Panc1 (cell line): ENCODE measurements at places on chromosomes 4 and X.
A peak's percentile ranks its signal among the peaks of the same experiment; 100 is the strongest.

- H3K27me3 ChIP-seq, result no peaks in the 10 kb centered on the region; the same call in 1 of the 2 replicates
- no peak overlapping the region for H3K27ac ChIP-seq
- no peaks in the 10 kb centered on the region for H3K4me1 ChIP-seq
- no peaks in the 10 kb centered on the region for H3K36me3 ChIP-seq
- no peak overlapping the region for H3K4me3 ChIP-seq
- DNase-seq, result no peak
Measured at GRCh38 chrX:51643377-51643776, 24.7 kb upstream of the CENPVL3 start.

DNA sequence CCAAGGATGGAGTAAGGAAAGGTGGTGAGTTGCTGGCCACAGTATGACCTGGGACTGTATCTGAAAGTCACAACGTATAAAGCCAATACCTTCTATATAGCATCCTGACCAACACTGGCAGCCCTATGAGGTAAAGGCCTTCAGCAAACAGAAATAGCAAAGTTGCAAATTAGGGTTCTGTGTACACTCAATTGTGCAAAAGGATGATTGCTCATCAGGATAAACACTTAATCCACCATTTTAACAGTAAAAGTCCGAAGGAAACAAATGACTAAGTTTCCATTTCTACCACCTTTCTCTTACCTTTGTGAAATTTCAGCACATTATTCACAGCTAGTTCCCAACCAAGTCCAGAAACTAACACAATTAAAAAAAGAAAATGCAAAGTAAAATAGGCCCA is 1.4 kb upstream of the FNIP2 start:
- H3K36me3 ChIP-seq, result no peaks in the 10 kb centered on the region; the same call in 1 of the 2 replicates
- no peaks in the 10 kb centered on the region for H3K27me3 ChIP-seq
- H3K27ac ChIP-seq, result peak overlapping the region; percentile 78; the same call in 1 of the 2 replicates
- peaks cover 20% of the 10 kb centered on the region for H3K4me1 ChIP-seq
- no peak overlapping the region for H3K4me3 ChIP-seq

GRCh38 chr4:139857021-139857420 is 191.4 kb downstream of the MGST2 start:
- H3K4me1 ChIP-seq, result no peaks in the 10 kb centered on the region
- H3K27ac ChIP-seq, result no peak overlapping the region
- no peaks in the 10 kb centered on the region for H3K27me3 ChIP-seq
- no peak for DNase-seq

DNA sequence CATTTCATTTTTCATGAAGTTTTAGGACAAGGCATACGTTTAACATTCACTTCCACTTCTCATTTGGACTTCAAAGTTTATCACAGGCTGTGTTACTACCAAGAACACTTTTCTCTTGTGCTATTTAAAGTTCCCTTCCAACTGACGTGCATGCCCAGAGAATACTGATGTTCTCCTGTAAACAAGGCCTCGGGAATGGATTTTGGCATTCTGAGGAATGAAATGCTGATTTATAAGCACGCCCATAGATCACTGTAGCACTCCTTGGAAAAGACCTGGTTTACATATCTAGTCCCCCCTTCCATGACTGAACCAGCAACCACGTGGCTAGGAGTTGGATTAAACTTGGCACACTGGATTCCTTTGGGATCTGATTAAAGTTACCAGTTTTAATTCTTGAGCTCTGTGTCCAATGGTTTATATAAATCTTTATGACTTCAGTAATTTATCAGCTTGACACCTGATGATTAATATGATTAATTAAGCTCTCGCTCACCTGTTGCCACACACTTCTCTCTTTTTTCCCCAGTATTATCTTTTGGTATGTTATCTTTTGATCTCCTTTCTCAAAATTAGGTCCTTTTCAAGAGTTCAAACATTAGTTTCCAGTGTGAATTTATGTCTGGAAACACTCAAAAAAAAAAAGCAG is 122.4 kb upstream of the HAND2 start:
- H3K4me1 ChIP-seq, result no peaks in the 10 kb centered on the region
- no peaks in the 10 kb centered on the region for H3K36me3 ChIP-seq
- H3K27me3 ChIP-seq, result no peaks in the 10 kb centered on the region
- no peak for DNase-seq
- no peak overlapping the region for H3K4me3 ChIP-seq

GRCh38 chrX:136203951-136204350 is 47.2 kb downstream of the MAP7D3 start:
- no peak overlapping the region for H3K27ac ChIP-seq
- H3K36me3 ChIP-seq, result no peaks in the 10 kb centered on the region
- DNase-seq, result no peak
- H3K27me3 ChIP-seq, result no peaks in the 10 kb centered on the region
- H3K4me3 ChIP-seq, result no peak overlapping the region
- H3K4me1 ChIP-seq, result no peaks in the 10 kb centered on the region

- DNase-seq, result no peak
- H3K4me3 ChIP-seq, result no peak overlapping the region
Measured at GRCh38 chrX:110241816-110242215, 76.1 kb downstream of the AMMECR1 start.

DNA sequence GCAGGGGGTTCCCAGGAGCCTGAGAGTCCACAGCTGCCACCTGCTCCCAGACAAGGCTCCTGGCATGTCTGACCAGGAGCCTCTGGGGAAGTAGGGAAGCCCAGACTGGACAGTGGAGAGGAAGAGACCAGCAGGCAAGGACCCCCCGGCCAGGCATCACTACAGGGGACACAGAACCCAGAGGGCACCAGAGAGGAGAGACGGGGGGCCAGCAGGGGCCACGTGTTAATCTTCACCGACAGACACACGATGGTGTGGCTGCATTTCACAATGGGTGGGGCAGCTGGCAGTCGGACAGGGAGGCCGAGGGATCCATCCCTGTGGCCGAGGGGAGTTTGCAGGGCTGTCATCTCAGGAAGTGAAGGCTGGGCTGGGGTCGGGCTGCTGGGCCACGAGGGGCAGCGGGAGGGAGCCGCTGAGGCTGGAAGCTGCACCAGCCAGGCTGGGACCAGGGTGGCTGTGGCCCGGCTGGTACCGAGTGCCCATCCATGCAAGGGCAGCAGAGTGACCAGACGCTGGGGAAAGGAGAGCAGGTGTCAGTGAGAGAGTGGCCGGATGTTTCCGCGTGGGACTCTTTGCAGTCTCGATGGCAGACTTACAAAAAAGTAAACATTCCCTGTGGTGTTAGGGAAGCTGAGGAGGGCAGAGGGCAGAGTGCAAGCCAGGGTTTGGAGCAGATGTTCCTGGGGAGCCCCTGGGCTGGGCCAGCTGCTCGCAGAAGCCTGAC is 4.7 kb downstream of the PDE6B start:
- H3K4me3 ChIP-seq, result no peak overlapping the region
- H3K27me3 ChIP-seq, result no peaks in the 10 kb centered on the region
- no peaks in the 10 kb centered on the region for H3K4me1 ChIP-seq
- DNase-seq, result no peak

DNA sequence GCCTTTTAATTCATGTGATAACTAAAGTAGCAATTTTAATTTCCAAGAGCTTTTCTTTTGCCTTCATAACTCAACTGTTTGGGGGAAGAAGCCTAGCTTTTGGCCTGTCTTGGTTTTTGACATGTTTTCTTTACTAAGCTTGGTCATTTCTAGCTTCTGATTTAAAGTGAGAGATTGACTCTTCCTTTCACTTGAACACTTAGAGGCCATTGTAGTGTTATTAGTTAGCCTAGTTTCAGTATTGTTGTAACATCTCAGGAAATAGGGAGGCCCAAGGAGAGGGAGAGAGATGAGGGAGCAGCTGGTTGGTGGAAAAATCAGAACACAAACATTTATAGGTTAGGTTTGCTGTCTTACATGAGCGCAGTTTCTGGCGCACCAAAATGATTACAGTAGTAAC is 44.8 kb downstream of the DCLK2 start:
- H3K4me3 ChIP-seq, result no peak overlapping the region
- DNase-seq, result no peak
- peak overlapping the region; percentile 51; the same call in 1 of the 2 replicates for H3K27ac ChIP-seq
- H3K4me1 ChIP-seq, result peaks cover 24% of the 10 kb centered on the region
- H3K36me3 ChIP-seq, result no peaks in the 10 kb centered on the region

GRCh38 chr4:26141051-26141721 is 179.6 kb upstream of the RBPJ start:
- H3K36me3 ChIP-seq, result no peaks in the 10 kb centered on the region
- H3K27me3 ChIP-seq, result no peaks in the 10 kb centered on the region
- DNase-seq, result no peak
- no peaks in the 10 kb centered on the region for H3K4me1 ChIP-seq

GRCh38 chr4:71275570-71275969 is 63.2 kb upstream of the SLC4A4 start:
- no peak for DNase-seq
- no peaks in the 10 kb centered on the region for H3K27me3 ChIP-seq
- no peaks in the 10 kb centered on the region for H3K36me3 ChIP-seq
- H3K4me3 ChIP-seq, result no peak overlapping the region

DNA sequence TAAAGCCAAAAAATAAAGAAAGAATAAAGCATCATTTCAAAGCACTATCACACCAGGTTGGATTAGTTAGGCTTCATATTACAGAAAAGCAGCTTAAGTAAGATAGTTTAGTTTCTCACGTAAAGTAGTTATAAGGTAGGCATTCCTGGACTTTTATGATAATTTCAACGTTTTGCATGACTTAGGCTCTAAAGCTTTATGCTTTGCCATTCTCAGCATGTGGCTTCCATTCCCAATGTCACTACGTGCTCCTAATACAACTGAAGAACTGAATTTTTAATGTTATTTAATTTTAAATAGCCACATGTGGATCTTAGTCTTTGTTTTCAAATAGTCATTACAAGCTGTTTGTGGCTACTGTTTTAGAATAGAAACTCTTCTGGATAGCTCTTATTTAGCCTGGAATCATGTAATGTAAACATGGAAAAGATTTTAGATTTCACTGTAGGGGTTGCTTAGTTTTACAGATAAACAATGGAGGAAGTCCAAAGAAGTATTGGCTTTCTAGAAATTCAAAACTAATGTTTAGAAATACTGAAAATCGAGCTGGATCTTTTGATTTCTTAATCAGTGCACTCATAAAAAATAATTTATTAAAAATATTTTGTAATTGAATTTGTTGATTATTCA is 710.0 kb downstream of the IL1RAPL1 start:
- H3K4me3 ChIP-seq, result no peak overlapping the region
- H3K27me3 ChIP-seq, result no peaks in the 10 kb centered on the region
- H3K4me1 ChIP-seq, result no peaks in the 10 kb centered on the region
- no peak overlapping the region for H3K27ac ChIP-seq

GRCh38 chrX:71534773-71535544 is 2.1 kb downstream of the OGT start:
- no peak for DNase-seq
- peaks cover 10% of the 10 kb centered on the region for H3K36me3 ChIP-seq
- H3K4me1 ChIP-seq, result peaks cover 16% of the 10 kb centered on the region
- H3K27ac ChIP-seq, result peak overlapping the region; percentile 89
- no peaks in the 10 kb centered on the region for H3K27me3 ChIP-seq

- H3K36me3 ChIP-seq, result no peaks in the 10 kb centered on the region
- no peak overlapping the region for H3K4me3 ChIP-seq
- H3K27me3 ChIP-seq, result no peaks in the 10 kb centered on the region
- no peak overlapping the region for H3K27ac ChIP-seq
- H3K4me1 ChIP-seq, result no peaks in the 10 kb centered on the region
Measured at GRCh38 chrX:41604177-41604576, 84.6 kb upstream of the GPR34 start.

DNA sequence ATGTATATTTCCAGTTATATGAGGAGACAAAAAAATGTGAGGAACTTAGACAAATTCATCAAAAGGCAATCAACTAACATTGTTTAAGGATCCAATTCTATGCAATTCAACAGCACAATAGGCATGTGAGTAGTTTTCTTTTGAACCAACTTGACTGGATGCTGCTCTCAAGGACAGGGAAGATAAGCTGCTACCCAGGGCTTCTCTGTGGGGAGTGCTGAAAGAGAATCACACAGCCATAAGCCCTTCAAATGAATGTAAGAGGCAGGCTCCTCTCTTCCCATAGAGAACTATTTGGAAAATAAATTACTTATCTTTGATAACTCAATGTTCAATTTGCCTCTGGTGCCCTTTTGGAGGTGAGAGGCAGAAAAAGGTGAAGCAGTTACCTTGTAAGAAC is 1413.6 kb downstream of the PCDH7 start:
- DNase-seq, result no peak
- no peaks in the 10 kb centered on the region for H3K36me3 ChIP-seq
- H3K27me3 ChIP-seq, result no peaks in the 10 kb centered on the region
- H3K27ac ChIP-seq, result no peak overlapping the region

GRCh38 chr4:113065629-113066028 is 16.2 kb downstream of the ANK2 start:
- H3K27me3 ChIP-seq, result no peaks in the 10 kb centered on the region
- no peaks in the 10 kb centered on the region for H3K36me3 ChIP-seq
- H3K4me3 ChIP-seq, result no peak overlapping the region
- no peak overlapping the region for H3K27ac ChIP-seq
- no peaks in the 10 kb centered on the region for H3K4me1 ChIP-seq
- DNase-seq, result no peak
